ENCODE measurements at places on chromosomes 3 and 15. TPM values are rescaled to one million over a fixed set of nuclear protein-coding genes. Genes with fewer than 3 reads are reported as not detected.

DNA sequence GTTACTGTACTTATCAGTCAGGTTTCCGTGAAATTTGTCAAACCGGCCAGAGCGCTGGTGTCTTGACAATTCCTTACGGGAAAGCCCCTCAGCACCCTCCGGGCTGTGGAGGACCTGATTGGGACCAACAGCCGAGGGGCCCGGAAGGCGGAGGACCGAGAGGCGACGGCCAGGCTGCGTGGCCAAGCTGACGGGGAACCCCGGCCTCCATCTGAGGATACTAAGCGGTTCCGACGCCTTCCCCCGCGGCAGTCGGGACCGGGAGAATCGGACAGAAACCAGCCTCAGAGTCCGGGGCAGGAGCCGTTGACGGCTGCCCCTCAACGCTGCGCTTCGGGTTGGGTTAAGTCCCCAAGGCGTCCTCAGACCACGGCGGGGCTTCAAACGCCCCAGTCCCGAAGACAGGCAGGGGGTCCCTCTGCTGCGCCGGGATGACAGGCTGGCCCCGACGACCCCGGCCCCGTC, 499 bp downstream of the ALDH1A2 start:
- no peaks in the 10 kb centered on the region for H3K36me3 ChIP-seq
- no peak for DNase-seq
- peaks cover 73% of the 10 kb centered on the region for H3K27me3 ChIP-seq
- no peak overlapping the region for H3K4me3 ChIP-seq

CLDN18 gene
- not detected for total RNA-seq

PHLDB2 gene
- total RNA-seq = 171 TPM

DNA sequence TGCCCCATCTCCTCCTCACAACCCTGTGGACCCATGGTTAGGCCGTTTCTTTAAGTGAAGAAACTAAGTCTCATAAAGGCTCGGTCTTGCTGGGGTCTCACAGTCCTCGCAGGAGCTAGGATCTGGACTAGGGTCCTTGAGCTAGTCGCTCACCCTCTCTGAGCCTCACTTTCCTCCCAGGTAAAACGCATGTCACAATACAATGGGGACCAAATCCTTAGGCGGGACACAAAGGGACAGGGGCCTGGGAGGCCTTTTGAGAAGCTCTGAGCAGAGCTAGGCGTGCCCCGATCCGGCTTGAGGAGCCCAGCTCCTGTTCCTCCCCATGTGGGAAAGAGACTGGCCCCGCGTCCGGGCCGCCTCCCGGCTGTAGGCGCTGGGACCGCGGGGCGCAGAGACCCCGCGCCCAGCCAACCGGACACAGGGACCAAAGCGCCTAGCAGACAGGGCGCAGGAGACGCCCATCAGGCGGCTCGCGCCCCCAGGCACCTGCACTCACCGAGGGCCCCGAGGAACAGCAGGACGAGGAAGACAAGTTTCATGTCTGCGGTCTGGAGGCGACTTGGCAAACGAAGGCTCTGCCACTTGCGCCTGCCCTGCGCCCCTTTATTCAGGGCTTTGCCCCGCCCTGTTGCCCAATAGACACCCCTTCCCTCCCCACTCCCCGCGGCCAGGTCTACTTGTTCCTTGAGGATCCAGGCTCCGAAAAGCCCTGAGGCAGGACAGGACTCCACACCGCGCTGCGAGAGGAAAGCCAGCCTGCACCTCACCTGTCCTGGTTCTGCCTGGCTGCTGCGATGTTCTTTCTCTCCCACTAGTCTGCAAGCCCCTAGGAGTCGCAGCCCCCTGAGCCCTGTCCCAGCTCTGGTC, at the start of gene LTF:
LTF (minus strand) TSS at position 580 of the 870 bp plus-strand sequence; CDS start at position 542, 38 bp downstream.
- H3K4me1 ChIP-seq = no peaks in the 10 kb centered on the region
- no peaks in the 10 kb centered on the region for H3K36me3 ChIP-seq
- H3K27me3 ChIP-seq = peaks cover 37% of the 10 kb centered on the region
- DNase-seq = no peak

XYLB gene
- total RNA-seq = 1.4 TPM

GRCh38 chr3:45778761-45779201, 17.6 kb downstream of the SLC6A20 start:
- H3K4me3 ChIP-seq = no peak overlapping the region
- no peak for DNase-seq
- no peaks in the 10 kb centered on the region for H3K4me1 ChIP-seq
- no peak overlapping the region for H3K27ac ChIP-seq
- peaks cover 8% of the 10 kb centered on the region for H3K27me3 ChIP-seq

GRCh38 chr15:97783240-97783639, 177.3 kb upstream of the ARRDC4 start:
- H3K27me3 ChIP-seq = no peaks in the 10 kb centered on the region
- no peaks in the 10 kb centered on the region for H3K4me1 ChIP-seq
- no peak for DNase-seq
- H3K27ac ChIP-seq = no peak overlapping the region

DNA sequence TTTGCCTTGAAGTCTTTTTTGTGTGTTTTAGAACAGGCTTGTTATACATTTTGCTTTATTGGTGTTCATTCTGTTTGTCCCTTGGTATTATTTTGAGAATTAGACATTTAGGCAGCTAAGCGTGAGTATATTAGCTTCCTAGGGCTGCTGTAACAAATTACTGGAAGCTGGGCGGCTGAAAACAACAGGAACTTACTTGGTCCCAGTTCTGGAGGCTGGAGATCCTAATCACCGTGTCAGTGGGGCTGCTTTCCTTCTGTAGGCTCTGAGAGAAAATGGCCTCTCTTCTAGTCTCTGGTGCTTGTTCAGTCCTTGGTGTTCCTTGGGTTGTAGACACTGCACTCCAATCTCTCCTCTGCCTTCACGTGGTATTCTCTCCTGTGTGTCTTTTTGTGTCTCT, 142.3 kb downstream of the KLHL25 start:
- no peaks in the 10 kb centered on the region for H3K27me3 ChIP-seq
- no peak for DNase-seq
- H3K4me3 ChIP-seq = no peak overlapping the region

DNA sequence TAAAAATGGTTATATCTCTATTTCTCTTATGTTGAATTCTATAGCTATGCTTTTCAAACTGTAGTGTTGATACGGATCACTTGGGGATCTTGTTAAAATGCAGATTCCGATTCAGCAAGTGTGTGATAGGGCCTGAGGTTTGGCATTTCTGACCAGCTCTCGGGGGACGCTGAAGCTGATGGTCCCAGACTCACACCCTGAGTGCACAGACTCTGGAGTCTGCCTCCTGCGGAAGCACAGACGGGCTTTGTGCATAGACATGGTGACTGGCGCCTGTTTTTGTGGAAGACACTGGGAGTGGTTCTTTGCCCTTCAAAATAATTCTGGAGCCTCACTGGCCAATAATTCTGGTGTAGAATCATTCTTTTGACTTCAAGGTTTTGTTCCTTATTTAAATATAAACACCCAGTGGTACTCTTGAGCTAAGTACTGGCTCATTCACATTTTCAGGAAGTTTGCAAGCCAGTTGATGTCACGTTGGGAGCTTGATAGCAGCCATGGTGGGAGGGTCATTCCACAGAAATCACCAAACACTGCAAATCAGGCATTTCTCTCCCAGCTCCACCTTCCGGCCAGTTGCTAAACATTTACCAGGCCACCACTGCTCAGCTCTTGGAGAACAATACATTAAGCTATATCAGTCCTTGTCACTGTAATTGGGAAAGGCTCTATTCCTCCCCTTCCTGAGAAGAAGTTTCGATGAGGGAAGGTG, 19.2 kb downstream of the CLDN11 start:
- no peak for DNase-seq
- H3K27me3 ChIP-seq = no peaks in the 10 kb centered on the region
- H3K4me1 ChIP-seq = no peaks in the 10 kb centered on the region
- no peak overlapping the region for H3K4me3 ChIP-seq
- no peak overlapping the region for H3K27ac ChIP-seq
- H3K36me3 ChIP-seq = no peaks in the 10 kb centered on the region

A4GNT gene
- total RNA-seq = not detected

GRCh38 chr3:134447351-134447750, 38.4 kb downstream of the ANAPC13 start:
- no peak for DNase-seq
- no peaks in the 10 kb centered on the region for H3K27me3 ChIP-seq
- H3K4me3 ChIP-seq = no peak overlapping the region
- H3K36me3 ChIP-seq = no peaks in the 10 kb centered on the region
- peaks cover 19% of the 10 kb centered on the region for H3K4me1 ChIP-seq

GRCh38 chr15:83899670-83900069, 245.7 kb downstream of the ADAMTSL3 start:
- H3K27me3 ChIP-seq = no peaks in the 10 kb centered on the region
- no peaks in the 10 kb centered on the region for H3K36me3 ChIP-seq
- H3K27ac ChIP-seq = no peak overlapping the region
- no peak overlapping the region for H3K4me3 ChIP-seq
- no peak for DNase-seq

NANOGP8 gene
- not detected for total RNA-seq

DNA sequence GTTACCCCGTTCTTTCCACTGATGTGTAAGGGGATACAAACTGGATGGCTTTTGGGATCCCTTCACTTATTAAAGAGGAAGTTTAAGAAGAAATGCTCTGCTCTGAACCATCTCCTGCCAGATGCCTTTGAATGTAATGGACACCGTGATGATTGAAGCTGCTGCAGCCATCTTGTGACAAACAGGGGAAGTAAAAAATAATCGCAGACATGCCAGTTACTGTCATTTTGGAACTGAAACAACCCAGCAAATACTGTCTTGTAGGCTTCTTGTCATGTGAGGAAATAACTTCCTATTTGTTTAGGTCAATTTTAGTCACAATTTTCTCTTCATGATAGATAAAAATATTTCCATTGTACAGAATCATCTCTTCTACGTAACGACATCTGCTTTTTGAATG, 224.0 kb downstream of the CHL1 start:
- H3K4me3 ChIP-seq = no peak overlapping the region
- H3K27me3 ChIP-seq = no peaks in the 10 kb centered on the region
- no peak overlapping the region for H3K27ac ChIP-seq
- no peak for DNase-seq
- H3K36me3 ChIP-seq = no peaks in the 10 kb centered on the region

DNA sequence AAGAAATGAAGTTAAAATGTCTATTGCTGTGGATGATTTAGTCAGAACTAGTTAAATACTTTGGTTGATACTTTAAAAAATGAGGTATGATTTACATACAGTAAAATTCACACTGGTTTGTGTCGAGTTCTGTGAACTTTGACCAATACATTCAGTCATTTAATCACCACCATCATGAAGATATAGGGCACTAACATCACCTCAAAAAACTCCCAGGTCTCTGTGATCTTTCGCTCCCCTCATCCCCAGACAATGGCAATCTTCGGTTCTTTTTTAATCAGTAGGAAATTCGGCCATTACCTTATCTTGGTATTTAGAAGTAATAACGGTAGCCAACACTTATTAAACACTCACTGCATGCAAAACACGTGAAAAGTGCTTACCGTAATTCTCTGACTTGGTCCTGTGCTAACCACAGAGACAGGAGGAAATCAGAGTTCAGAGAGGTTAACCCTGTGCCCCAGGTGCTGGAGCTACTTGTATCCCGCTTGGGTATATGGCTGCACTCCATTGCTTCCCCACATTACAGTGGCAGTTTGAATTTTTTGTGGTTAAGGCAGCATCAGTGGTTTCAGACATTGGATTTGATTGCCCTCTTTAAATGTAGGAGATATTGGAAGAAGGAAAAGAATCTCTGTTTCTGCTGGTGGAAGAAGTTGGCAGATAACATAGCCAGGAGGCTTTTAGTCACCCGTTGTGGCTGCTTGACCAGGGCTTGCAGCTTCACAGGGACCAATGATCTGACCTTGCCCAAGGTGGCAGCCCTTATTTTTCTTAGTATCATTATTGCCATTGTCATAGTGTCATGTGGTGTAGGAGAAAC, 4.2 kb downstream of the PLCL2 start:
- no peak for DNase-seq
- H3K27me3 ChIP-seq = no peaks in the 10 kb centered on the region
- H3K36me3 ChIP-seq = no peaks in the 10 kb centered on the region
- H3K4me1 ChIP-seq = peaks cover 16% of the 10 kb centered on the region

- H3K27ac ChIP-seq = no peak overlapping the region
- no peaks in the 10 kb centered on the region for H3K36me3 ChIP-seq
- H3K4me3 ChIP-seq = no peak overlapping the region
Measured at GRCh38 chr3:154852515-154852914, 227.6 kb upstream of the MME start.

DNA sequence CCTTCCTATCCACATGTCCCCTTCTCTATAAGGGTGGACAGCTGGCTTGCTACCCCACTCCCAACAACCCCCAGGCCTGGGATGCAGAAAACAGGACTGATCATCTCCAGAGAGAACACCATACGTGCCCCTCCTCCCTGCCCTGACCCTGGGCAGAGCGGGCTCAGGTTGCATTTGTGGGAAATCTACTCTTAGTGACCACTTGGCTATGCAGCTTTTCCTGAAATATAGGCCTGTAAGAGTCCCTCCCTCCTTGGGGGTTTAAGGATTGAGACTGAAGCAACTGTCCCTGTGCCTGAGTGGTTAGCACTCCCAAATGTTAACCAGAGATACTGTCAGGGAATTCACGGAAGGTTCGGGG, 11.7 kb downstream of the SH2D7 start:
- DNase-seq = no peak
- H3K4me1 ChIP-seq = peaks cover 5% of the 10 kb centered on the region
- no peaks in the 10 kb centered on the region for H3K36me3 ChIP-seq
- H3K27ac ChIP-seq = no peak overlapping the region

ANKRD63 gene
- not detected for total RNA-seq

ITIH1 gene
- not detected for total RNA-seq

- no peaks in the 10 kb centered on the region for H3K4me1 ChIP-seq
- peaks cover 2% of the 10 kb centered on the region for H3K27me3 ChIP-seq
- no peaks in the 10 kb centered on the region for H3K36me3 ChIP-seq
- no peak for DNase-seq
- no peak overlapping the region for H3K4me3 ChIP-seq
- H3K27ac ChIP-seq = no peak overlapping the region
Measured at GRCh38 chr3:140453750-140454149, 224.1 kb upstream of the TRIM42 start.
